NCI-H1092 (cell line): ENCODE measurements at places on chromosomes 2 and 18.
A peak's percentile ranks its signal among the peaks of the same experiment; 100 is the strongest.

DNA sequence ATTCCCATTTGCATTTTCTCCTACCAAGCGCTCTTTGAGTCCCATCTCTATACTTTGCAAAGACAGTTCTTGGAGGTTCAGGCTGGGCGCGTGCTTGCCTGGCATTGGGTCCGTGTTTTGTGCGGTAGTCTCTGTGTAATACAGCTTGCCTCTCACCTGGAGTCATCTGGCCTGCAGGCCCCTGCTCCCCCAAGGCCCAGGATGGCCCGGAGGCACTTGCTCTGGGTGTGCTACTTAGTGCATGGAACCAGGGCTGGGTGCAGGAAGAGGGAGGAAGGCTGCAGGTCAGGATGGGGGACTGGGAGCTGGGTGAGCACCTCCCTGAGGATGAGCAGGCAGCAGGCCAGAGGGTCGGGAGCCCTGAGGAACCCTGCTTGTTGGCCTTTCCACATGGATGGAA, 220.9 kb downstream of the LDLRAD4 start:
- no peak for DNase-seq

GRCh38 chr18:49335677-49336076, 124.8 kb downstream of the DYM start:
- no peak for DNase-seq

GRCh38 chr2:203586696-203587095, 51.6 kb upstream of the RAPH1 start:
- DNase-seq: no peak

- DNase-seq: no peak
These were observed 902 bp downstream of the SS18 start for GRCh38 chr18:26089293-26090129.

- DNase-seq: no peak
These were observed 104.9 kb downstream of the RBMS1 start for GRCh38 chr2:160388464-160389263.

GRCh38 chr2:45964223-45964841, 312.9 kb downstream of the PRKCE start:
- peak; percentile 65 for DNase-seq
